Heart left ventricle (tissue), 16 donors: ENCODE measurements at places on chromosomes 4 and X.

- DNase-seq = no peak
Measured at GRCh38 chr4:138189206-138189605, 52.9 kb downstream of the SLC7A11 start.

DNA sequence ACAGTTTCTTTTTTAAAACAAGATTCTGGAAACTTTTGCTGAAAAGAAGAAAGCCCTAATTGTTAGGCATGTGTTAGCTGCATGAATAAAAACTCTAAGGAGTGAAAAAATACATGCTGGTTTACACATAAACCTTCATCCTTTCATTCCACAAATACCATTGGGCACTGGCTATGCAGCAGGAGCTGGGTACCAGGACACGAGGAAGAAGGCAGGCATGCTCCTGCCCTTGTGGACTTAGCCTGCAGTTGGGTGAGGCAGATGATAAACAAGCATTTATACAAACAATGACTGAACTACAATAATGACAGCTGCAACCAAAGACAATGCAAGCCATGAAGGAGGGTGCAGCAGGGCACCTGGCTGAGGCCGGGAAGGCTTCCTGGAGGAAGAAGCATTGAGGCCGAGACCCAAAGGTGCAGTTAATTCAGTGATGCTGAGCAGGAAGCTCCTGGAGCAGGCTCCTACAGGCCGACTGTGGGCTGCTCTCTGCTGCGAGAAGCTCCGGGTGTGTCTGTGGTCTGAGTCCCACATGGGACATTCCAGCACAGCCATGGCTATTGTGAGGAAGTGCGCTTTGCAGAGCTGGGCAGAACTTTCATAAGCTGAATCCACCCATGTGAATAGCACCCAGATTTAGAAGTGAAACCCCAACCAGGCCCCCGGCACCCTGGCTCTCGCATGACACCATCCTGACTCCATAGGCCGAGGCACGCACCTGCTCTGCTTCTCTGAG, 44.0 kb upstream of the MXD4 start:
- DNase-seq = no peak

- DNase-seq = no peak
Measured at GRCh38 chr4:121679267-121679666, 17.5 kb downstream of the ANXA5 start.

DNA sequence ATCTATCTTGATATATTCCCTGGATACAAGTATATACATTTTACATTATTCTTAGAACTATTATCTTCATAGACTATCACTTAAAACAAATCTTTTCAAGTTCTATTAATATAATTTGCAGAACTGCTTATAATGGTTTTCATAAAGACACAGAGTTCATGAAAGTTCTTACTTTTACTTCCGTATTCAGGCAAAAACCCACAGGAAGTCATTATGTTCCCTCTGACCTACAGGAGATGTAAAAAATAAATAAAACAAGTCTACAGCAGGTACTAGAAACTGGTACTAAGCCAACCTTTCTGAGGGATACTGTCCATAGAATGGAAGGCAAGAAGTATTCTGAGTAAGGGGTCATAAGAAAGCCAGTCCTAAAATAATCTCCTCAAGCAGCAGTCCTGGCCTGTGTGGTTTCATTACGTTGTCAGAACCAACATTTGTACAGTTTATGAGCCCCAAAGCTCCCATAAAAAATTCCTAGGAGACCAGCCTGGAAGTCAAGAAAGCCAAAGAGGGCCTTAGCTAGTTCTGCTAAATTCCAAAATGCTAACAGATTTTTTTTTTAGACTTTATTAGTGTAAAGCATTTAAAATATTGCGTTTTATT, 68.6 kb downstream of the CAMK2D start:
- DNase-seq = no peak

DNA sequence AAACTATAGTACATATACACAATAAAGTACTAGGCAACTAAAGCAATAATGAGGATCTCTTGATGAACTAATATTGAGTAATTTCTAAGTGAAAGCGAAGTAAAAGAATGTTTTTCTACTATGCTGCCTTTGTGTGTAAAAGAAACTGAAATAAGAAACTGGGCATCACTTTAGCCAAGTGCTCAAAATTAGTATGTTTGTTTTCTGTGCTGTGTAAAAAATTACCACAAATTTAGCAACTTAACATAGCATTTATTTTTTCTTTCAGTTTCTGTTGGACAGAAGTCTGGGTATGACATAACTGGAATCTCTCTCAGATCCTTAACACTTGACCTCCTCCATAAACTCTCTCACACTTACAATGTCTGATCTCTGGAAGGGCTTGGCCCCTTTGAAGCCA, 687.1 kb upstream of the MAGEB2 start:
- DNase-seq = no peak

GRCh38 chrX:39487969-39488330, 609.8 kb downstream of the BCOR start:
- no peak for DNase-seq

- no peak for DNase-seq
Measured at GRCh38 chrX:65925005-65925404, 114.9 kb downstream of the VSIG4 start.

GRCh38 chr4:121485190-121485804, 104.5 kb upstream of the QRFPR start:
- DNase-seq = no peak

- DNase-seq = no peak
Measured at GRCh38 chr4:36609661-36610060, 328.2 kb downstream of the DTHD1 start.

GRCh38 chr4:151150821-151151580, 51.6 kb downstream of the RPS3A start:
- DNase-seq = no peak

- peak; percentile 68 for DNase-seq
Measured at GRCh38 chr4:16916719-16917337, 18.4 kb upstream of the LDB2 start.

DNA sequence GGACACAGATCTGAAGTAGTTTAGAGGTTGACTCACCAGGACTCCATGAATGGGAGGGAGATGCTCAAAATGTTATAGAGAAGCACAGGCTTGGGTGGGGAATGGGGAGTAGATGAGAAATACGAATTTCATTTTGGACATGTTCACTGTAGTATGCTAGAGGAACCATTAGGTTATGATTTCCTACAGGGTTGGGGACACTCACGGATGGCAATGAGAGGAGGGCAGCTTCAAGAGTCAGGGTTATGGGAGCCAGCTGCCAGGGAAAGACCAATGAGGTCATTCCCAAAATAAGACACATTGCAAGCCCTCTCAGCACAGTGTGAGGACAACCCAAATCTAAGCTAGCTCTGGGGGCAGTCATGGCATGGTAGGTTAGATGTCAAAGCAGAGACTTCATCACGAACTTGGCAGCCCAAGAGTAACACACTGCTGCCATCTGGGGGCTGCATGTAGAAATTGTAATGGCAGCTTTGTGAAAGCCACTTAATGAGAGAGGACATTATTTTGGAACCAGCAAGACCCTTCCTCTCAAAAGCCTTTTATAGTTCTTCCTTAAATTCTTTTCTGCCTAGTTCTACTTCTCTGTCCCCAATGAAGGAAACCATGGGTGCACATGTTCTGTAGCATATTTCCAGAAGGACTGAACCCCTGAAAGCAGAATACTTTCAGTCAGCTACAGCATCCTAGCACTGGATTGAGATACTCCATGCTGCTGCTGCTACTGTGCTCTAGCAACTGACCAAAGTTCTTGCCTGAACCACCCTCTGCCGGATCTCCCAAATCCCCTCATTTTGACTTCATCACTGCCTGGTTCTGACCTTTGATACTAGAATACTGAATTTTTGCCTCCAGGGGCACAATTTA, 16.2 kb upstream of the ZCCHC12 start:
- peak; percentile 12 for DNase-seq

DNA sequence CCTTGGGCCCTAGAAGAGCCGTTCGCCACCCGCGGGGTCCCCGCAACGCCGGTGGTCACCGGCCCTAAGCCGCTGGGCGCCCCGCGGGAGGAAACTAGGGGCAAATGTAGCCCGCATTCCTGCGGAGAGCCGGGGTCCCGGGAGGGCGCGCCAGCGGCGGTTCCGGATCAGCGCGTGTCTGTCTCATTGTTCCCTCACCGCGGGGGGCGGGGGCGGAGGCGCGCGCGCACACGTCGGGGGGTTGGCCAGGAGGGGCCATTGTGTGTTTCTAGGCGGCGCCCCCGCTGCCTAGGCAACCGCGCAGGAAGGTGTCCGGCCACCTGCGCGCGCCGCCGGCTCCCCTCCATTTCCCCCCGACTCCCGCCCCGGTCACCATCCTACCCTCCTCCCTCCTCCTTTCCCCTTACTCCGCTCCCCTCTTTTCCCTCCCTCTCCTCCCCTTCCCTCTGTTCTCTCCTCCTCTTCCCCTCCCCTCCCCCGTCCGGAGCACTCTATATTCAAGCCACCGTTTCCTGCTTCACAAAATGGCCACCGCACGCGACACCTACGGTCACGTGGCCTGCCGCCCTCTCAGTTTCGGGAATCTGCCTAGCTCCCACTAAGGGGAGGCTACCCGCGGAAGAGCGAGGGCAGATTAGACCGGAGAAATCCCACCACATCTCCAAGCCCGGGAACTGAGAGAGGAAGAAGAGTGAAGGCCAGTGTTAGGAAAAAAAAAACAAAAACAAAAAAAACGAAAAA, 789 bp upstream of the DDX3X start:
- DNase-seq = peak; percentile 90

GRCh38 chr4:69527924-69528323, 32.2 kb upstream of the UGT2B4 start:
- no peak for DNase-seq

GRCh38 chr4:109211671-109212070, 90.8 kb downstream of the COL25A1 start:
- DNase-seq = no peak

GRCh38 chr4:121786221-121786620, 14.9 kb upstream of the EXOSC9 start:
- no peak for DNase-seq

DNA sequence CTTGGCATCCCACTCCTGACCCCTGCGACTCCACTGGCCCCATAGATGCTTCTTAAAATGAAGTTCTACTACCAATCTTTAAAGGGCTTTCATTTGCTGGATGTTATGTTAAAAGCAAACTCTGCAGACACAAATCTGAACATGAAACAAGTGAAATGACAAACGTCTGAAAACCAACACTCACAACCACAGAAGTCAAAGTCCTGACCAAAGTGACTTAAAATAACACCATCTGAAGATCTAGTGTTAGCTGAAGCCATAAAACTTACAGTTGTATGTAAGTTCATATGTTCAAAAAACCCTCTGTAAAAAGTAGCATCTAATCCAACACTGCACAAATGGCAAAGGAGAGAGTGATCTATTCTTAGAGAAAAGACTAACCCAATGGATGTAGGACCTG, 178.7 kb downstream of the SH3KBP1 start:
- DNase-seq = no peak

DNA sequence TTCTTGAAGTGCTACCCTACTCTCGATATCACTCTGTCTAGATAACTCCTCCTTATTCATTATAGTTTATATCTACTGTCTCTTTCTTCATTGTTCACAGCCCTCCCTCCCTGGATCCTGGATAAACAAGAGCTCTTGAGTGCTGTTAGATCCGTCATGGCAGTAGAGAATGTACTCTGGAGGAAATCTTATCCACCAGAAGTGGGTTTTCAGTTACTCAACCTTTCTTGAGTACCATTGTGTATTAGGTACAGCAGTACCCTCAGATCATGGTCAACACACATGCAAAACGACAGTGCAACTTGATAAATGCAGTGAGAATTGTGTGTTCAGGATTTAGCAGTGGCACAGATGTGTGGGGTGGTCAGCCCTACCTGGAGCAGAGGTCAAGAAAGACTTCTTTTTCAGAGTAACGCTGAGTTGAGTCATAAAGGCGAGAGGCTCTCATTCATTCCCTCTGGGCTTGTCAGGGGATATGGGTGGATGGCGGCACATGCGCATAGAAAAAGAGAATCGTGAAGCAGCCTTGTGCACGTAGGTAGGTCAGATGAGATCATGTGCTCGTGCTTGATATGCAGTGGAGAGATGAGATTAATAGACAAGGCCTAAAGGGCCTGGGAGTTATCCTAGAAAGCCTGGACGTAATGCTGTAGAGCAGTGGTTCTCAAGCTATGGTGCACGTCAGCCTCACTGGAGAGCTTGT, 89.5 kb downstream of the SNX25 start:
- no peak for DNase-seq

- DNase-seq = no peak
Measured at GRCh38 chr4:10107111-10108091, 9.2 kb downstream of the WDR1 start.

DNA sequence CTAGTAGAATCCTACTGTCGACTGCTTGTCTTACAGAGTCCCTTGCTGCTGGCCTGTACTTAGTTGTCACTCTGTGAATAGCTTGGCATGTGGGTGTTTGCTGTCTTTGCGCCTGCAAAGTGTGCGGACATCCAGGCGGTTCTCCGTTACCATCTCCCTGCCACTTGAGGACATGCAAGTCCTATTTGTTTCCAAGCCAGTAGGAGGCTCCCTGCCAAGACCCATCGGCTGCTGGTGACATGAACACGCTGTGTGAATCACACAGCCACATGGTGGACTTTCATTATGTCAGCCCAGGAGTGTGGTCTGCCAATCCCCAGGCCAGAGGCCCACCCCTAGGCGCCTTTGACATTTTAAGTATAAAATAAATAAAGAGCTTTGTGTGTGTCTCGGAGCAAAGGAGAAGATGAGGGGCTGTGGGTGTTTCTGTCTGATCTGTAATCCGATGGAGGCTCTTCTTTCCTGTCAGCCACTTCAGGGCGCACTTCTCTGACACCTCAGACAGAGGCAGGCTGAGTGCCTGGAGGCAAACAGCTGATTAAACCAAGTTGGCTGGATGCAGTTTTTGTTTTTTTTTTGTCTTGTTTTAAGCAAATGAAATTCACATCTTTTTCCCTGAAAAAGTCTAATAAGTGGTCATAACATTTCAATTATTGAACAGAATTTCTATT, 51.5 kb downstream of the ALPK1 start:
- DNase-seq = peak; percentile 73

GRCh38 chrX:11337292-11338009, 44.2 kb downstream of the AMELX start:
- no peak for DNase-seq

GRCh38 chr4:158817562-158818296, 48.9 kb downstream of the FNIP2 start:
- DNase-seq = no peak

- DNase-seq = no peak
Measured at GRCh38 chr4:101418466-101418865, 71.1 kb upstream of the PPP3CA start.

- peak; percentile 13 for DNase-seq
Measured at GRCh38 chr4:2354760-2355159, 63.7 kb downstream of the ZFYVE28 start.

- DNase-seq = no peak
Measured at GRCh38 chrX:15269120-15269519, 763 bp downstream of the ASB9 start.

GRCh38 chr4:113534711-113535110, 226.8 kb downstream of the CAMK2D start:
- no peak for DNase-seq

DNA sequence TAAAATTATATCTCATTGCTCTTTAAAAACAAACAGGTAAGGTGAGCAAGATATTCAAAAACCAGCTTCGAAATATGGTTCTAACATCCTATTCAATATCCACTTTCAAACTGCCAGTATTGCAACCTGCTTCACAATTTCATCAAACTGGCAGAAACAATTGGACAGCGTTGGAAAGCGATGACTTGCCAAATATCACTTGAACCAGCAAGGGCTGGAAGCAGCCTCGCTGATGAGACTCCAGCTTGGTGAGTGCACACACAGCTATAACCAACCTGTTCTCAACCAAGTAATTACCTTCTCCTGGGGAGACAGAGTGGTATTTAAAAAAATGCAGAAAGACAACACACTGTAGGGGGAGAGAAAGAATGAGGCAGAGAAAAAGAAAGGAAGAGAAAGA, 155.8 kb upstream of the RAI2 start:
- DNase-seq = no peak
